ENCODE measurements at places on chromosomes 2 and 18.

DNA sequence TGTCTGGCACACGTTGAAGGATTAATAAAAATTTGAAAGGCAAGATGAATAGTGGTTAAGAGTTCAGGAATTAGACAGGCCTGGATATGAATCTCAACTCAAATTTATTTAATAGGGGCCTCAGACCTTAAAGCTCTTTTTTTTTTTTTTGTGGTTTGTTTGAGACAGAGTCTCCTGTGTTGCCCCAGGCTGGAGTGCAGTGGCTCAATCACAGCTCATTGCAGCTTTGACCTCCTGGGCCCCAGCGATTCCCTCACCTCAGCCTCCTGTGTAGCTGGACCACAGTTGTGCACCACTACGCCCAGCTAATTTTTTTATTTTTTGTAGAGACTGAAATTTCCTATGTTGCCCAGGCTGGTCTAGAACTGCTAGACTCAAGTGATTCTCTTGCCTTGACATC, 3.0 kb downstream of the ZRANB3 start:
- DNase-seq, result no peak

- DNase-seq, result no peak
Measured at GRCh38 chr2:74841641-74842040, 7.7 kb downstream of the HK2 start.

- peak; percentile 95 for DNase-seq
Measured at GRCh38 chr2:108588070-108588668, 53.9 kb downstream of the LIMS1 start.

- peak; percentile 63 for DNase-seq
Measured at GRCh38 chr2:97011977-97012569, 25.7 kb upstream of the FAM178B start.

- no peak for DNase-seq
Measured at GRCh38 chr2:147772781-147773180, 72.0 kb upstream of the ACVR2A start.

DNA sequence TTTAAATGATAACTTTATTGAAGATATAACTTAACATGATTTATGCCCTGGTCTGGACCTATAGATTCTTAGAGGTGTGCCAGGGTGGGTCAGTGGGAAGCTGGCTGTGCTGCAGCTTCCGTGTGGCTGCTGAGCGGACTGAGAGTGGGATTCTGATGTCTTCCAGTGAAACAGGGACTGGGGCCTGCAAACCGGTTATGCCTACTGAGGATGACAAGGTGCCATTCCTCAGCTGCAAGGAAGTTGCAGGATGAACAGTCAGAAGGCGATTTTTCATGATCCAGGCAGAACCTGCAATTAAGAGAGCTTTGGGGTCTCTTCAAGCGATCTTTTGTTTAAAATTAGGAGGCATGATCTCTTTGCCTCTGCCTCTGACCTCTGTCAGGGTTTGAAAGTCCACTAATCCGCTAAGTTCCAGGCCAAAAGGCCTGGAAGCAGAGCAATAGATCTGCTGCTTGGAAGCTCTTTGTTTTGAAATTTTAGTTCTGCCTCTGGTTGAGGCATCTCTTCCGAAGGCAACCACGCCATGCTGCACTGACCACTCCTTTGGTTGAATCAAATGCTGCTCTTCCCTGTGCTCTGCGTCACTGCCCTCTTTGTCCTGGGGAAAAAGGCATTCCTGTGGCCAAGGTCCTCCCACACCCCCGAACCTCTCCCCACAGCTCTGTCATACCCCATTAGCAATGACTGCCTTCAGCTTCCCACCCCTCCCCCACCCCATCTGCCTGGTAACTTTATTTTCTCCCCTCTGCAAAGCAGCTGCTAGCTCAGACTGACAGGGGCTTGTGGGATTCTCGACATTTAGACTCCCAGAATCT, 2.0 kb downstream of the TMEM169 start:
- no peak for DNase-seq

- DNase-seq, result no peak
Measured at GRCh38 chr18:12699747-12700146, 2.8 kb downstream of the CEP76 start.

- DNase-seq, result no peak
Measured at GRCh38 chr18:12336887-12337286, 28.8 kb downstream of the TUBB6 start.

GRCh38 chr2:39504790-39505335, 67.8 kb upstream of the MAP4K3 start:
- peak; percentile 31 for DNase-seq

GRCh38 chr2:238376884-238377391, 49.8 kb upstream of the ASB1 start:
- peak; percentile 78 for DNase-seq

GRCh38 chr2:202757339-202757738, 114.2 kb downstream of the ICA1L start:
- no peak for DNase-seq

GRCh38 chr18:79695856-79696850, 16.6 kb downstream of the CTDP1 start:
- no peak for DNase-seq

DNA sequence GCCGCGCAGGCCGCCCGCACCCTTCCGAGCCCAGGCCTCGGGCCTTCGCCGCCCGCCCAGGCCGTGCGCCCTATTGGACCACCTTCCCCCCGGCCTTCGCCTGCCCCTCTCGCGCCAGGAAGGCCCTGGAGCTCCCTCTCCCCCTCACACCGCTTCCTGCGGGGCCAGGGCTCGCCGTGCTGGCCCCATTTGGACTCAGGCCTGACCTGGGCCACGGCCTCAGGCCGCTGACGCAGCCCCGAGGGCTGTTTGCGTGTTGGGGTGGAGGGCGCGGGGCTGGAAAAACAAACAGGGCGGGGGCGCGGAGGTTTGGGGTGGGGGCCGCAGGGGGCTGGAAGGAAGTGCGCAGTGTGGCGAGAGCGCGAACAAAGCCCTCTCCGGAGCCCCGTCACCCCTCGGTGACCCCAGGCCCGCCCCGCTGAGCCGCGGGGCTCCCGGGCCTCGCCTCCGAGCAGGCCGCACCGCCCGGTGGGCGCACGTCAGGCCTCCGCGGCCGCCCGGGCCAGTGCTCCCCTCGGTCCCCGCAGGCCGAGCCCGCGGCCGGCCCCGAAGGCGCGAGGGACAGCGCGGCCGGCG, 12.3 kb upstream of the SIX3 start:
- DNase-seq, result no peak

GRCh38 chr2:240336820-240337427, 98.5 kb upstream of the GPC1 start:
- no peak for DNase-seq

- DNase-seq, result no peak
Measured at GRCh38 chr2:75186821-75187220, 12.5 kb downstream of the TACR1 start.

DNA sequence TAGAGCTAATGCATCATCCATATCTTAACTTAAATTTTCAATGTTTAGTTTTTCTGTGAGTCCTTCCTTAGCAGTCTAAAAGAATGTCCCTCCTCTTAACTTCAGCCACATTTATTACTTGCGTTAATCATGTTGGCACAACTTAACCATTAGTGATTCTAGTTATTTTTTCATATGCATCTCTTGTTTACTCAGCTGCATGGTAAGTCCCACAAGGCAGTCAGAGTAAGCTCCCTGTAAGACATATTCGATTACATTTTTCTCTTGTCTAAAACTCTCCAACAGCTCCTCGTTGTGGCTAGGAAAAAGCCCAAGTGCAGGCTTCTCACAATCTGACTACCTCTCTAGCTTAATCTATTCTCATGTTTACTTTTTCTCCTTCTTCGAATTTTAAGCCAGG, 2045.3 kb upstream of the PIK3C3 start:
- DNase-seq, result no peak

GRCh38 chr18:76754351-76754750, 68.0 kb upstream of the ZNF236 start:
- no peak for DNase-seq

DNA sequence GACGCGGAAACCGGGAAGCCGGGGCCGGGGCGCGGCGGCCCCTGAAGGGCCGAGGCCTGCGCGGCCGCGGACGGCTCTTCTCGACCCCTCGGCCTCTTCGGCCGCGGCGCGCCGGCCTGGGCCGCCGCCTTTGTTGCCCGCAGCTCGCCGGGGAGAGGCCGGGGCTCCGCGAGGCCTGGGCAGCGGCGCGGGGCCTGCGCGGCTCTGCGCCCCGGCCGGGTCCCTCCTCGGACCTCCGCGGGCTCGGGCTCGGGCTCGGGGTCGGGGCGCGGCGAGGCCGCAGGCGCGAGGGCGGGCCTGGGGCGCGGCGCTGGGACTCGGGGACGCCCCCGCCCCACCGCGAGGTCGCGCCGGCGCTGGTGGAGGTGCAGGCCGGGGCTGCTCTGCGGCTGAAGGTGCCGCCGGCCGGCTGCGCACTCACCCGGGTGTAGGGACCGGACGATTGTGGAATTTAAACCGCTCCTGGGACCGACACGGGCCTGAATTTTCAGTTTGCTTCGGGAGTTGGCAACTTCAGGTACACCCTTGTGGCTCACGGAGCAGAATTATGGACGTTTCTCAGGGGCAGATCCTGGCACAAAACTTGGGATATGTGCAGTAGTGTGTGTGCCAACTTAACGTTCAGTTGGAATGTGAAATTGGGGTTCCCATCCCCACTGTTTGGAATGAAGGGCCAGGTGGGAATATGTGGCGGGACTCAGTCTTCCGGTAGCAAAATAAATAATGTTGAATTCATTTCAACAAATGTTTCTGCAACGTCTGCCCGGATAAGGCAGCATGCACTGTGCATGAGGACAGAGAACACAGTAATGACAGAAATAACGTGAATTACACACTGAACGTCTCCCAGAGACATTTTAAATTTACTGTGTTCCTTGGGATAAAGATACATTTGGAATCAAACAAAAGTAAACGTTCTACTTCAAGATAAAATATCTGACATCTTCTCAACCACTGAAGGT, 787 bp downstream of the SOCS6 start:
- peak; percentile 31 for DNase-seq

- peak; percentile 6 for DNase-seq
Measured at GRCh38 chr2:56130463-56131070, 53.2 kb upstream of the CCDC85A start.

DNA sequence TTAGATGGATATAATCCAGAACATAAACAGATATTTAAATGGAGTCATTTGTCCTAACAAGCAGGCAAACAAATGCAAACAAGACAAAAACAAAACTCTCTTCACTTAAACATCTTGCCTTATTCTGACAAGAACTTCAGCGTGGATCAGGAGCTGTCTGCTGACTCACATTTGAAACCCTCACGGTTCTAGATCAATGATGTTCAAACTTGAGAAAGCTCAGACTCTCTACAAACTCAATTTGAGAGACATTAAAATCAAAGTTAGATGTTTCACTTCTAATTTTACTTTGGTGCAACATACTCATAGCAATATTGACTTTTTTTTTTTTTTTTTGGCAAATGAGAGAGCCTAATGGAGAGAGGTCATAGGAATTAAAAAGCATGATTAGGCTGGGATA, 362.8 kb upstream of the SLC14A2 start:
- DNase-seq, result no peak

DNA sequence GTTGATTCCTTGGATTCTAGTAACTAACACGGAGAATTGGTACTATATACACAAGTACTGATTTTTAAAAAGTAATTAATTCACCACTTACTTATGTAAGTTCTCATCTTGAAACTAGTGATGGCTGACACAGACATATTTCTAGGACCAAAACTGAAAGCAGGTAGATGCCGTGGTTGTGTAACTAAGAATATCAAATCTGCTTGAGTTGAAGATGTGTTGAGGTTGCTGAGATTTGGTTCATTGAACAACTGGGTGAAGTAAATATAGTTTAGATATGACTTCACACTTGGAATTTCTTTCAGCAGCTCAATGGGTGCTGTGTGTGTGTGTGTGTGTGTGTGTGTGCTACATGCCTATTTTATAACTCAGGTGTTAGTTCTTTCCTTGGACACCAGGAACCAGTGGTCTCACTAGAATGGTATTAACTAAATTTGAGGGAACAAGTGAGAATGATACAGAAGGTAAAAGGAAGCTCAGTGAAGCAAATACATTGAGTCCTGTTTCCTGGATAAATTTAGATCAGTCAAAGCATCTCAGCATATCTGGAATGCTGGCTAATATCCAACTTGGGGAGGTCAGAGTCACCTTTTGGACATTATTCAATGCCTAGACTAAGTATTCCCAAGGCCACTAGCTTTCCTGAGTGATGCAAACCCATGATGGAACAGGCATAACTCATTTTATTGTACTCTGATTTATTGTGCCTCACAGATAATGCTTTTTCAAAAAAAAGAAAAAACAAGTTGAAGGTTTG, 110.7 kb upstream of the ZEB2 start:
- DNase-seq, result peak; percentile 45

DNA sequence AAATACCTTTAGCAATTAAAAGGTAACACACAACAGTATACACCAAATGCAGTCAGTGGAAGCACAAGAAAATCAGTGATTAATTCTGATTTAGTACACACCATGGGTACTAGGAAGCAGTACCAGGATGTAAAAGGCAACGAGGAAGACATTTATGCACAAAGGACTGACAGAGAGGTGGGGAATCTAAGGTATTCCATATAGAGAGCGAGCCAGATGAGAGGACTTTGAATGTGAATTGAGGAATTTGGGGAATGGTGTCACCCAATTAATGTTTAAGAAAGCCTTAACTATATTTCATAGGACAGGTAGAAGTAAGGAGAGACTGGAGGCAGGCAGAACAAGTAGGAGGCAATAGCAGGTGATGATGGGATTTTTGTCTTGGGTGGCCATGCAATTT, 11.7 kb downstream of the CPS1 start:
- no peak for DNase-seq

DNA sequence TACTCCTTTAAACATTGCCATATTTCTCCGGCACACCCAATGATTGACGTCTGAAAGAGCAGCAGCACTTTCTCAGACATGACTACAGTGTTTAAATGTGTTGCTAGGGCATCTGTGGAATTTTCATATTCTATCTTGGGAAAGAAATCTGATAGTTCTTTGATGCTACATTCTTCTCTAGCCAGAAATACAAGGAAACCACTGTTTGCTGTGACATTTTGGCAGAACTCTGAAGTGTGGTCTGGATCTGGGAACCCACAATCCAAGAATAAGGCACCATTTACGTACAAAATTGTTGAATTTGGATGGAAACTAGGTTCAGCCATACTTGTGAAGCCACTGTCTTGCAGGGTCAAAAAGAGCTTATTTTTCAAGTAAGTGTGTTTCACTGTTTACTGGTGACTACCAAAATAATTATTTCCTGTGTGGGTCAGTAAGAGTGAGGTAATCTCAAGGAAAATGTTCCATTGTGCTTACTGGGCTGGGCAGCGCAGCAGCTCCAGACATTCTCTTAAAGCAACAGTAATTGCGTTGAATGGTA, 21.3 kb upstream of the CD28 start:
- DNase-seq, result no peak

DNA sequence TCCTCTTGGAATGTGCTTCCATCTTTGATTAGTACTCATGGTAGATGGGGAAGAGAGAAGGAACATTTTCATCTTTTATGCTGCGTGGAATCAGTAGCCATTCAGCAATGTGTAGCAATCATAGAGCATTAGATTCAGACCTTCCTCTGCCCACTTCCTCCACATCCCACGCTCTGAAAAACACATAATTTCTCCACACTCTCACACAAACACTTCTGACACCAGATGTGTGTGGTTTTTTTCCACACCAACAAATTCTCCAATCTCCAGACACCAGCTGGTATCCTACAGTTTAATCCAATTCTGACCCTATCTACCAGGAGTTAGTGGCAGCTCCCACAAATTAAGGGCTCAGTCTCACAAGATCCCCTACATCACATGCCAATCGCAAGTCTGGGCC, 103.3 kb downstream of the AOX1 start:
- peak; percentile 91 for DNase-seq

Measured in inflammatory macrophage treated with lipopolysaccharide for 4 hours (primary cell).